ENCODE measurements at places on chromosomes 6 and 20. TPM values are rescaled to one million over a fixed set of nuclear protein-coding genes. Genes with fewer than 3 reads are reported as not detected.

The CLPSL2 gene
- not detected for total RNA-seq

The OR12D2 gene
- total RNA-seq, result not detected

The BMP5 gene
- total RNA-seq, result 0.16 TPM

The NKAIN4 gene
- total RNA-seq, result not detected

The KCNK15 gene
- total RNA-seq, result 0.47 TPM

The IRF4 gene
- total RNA-seq, result 0.63 TPM

The CDH4 gene
- total RNA-seq, result 0.32 TPM

The SLC23A2 gene
- total RNA-seq, result 9.0 TPM

The MTFR2 gene
- 0.16 TPM for total RNA-seq

The GLP1R gene
- not detected for total RNA-seq

The DLGAP4 gene
- total RNA-seq, result 9.1 TPM

The TFAP2B gene
- not detected for total RNA-seq

The FAM209B gene
- not detected for total RNA-seq

The TRIM40 gene
- not detected for total RNA-seq

The EFCAB8 gene
- under 0.01 TPM for total RNA-seq

The THBS2 gene
- 213 TPM for total RNA-seq

The MYB gene
- 0.17 TPM for total RNA-seq

The CGAS gene
- 1.5 TPM for total RNA-seq

The ALDH8A1 gene
- 0.09 TPM for total RNA-seq

The RBCK1 gene
- 52.3 TPM for total RNA-seq

The OVOL2 gene
- total RNA-seq, result not detected

The LY6G6D gene
- not detected for total RNA-seq

The TMEM200A gene
- total RNA-seq, result 31.3 TPM

The IRAK1BP1 gene
- 3.3 TPM for total RNA-seq

The NKX2-4 gene
- not detected for total RNA-seq

The RGS17 gene
- total RNA-seq, result 15.1 TPM
